SJCRH30 (cell line): ENCODE measurements at places on chromosomes 7 and 10. TPM values are rescaled to one million over a fixed set of nuclear protein-coding genes. Genes with fewer than 3 reads are reported as not detected.
A peak's percentile ranks its signal among the peaks of the same experiment; 100 is the strongest.

DNA sequence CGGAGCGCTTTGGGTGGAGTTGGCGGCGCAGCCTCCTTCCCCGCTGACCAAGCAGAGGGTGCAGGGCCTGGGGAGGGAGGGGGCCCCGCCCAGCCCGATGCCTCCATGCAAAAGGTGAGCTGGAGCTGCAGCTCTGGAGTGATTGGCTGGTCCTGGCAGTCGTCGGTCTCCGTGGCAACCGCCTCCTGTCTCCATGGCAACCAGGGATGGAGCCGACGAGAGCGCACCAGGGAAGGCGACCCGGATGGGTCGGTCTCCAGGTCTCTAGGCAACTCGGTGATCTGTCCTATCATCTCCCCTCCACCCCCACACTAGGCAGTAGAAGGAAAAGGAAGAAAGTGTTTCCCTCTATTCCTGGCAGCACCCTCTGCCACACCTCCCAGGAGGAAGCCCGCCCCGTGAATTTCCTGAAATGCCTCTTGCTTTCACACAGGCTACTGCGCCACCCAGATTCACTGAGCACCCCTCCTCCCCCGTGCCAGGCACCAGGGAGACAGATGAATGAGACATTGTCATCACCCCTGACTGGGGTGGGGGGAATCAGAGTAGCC, 647 bp upstream of the NACAD start:
- peak; percentile 75 for DNase-seq

GRCh38 chr7:97145068-97145467, 27.6 kb downstream of the SDHAF3 start:
- peak; percentile 44 for DNase-seq

Gene SSC4D
- total RNA-seq = 0.86 and 1.8 TPM in 2 replicates

Gene NPM3
- 238 and 287 TPM in 2 replicates for total RNA-seq

DNA sequence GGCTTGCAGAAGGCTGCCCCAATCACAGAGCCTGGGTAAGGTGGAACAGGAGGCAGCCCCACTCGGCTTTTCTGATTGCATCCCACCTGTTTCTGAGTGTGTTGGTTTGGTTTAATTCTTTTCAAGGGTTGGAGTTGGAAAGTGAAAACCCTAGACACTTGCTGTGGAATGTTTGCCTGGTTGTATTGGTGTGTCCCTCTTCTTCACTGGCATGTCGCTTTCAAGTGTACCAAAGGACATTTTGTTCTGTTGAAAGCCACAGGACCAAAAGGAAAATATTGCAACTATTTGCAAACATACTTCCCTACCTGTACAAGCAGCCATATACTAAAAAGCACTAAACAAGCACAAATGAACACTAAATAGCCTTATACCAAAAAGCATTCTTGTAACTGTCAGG, 60.5 kb downstream of the NHLRC2 start:
- no peak for DNase-seq

DNA sequence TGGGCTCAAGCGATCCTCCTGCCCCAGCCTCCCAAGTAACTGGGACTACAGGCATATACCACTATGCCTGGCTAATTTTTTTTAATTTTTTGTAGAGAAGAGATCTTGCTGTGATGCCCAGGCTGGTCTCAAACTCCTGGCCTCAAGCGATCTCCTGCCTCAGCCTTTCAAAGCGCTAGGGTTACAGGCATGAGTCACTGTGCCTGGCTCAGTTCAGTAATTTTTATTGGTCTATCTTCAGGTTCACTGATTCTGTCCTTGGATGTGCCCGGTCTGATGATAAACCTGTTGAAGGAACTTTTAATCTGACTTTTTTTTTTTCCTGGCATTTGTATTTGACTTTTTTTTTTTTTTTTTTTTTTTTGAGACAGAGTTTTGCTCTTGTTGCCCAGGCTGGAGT, 40.1 kb upstream of the STRIP2 start:
- DNase-seq = no peak

DNA sequence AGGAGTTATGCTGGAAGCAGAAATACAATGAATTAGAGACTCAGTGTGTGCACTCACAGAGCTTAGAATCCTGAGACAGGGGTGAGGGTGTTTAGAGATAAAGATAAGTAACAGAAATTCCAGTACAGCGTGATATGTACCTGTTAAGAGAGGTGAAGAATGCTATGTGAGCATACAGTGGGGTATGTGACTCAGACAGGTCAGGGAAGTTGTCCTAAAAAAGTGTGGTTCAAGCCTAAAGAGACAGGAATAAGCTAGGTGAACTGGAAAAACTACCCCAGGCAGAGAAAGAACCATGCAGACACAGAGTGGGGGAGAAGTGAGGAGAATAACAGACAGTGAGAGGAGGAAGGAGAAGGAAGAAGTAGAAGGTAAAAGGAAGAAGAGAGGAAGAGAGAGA, 8.6 kb downstream of the SMIM30 start:
- DNase-seq = no peak

DNA sequence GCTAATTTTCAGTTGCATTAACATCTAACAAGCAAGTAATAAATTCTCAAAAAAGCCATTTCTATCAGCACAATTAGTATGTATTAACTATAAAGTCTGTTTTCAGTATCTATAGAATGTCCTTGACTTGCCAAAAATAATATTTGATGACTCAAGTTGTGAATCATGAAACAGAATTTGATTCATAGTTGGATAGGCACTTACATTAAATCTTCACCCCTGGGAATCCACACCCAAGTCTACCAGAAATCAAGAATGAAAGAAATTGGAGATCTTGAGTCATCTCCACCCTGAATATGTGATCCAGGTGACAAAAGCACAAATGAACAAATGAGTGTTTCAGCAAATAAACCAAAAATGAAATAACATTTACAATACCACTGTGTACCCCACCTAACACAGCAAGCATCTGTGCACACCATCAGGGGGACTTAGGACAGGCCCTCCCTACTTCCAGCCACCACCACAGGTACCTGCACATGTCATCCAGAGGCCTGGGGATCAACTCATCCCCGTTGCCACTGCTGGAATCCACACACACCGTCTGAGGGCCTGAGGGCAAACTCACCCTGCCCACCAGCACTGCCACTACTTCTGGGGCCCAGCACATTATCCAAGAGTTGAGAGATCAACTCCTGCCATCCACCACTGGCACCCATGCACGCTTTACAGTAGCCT, 160.1 kb downstream of the MTERF1 start:
- DNase-seq = no peak

Gene SRRM3
- 0.43 and 0.51 TPM in 2 replicates for total RNA-seq

DNA sequence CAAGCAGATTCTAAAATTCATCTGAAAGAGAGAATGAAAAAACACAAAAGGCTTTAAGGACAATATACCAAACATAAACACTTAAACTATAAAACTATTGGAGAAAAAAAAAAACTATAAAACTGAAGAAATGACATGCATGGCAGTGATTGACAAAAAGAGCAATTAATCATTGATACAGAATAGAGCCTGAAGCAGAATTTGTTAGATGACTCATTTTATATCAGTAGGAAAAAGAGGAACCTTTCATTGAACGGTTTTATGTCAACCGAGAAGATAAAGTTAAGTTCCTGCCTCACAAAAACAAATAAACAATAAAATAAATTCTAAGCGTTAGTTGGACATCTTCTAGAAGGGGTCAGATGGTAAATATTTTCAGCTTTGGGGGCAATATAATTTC, 23.3 kb downstream of the NPY start:
- no peak for DNase-seq

GRCh38 chr7:110604885-110605284, 486.0 kb upstream of the LRRN3 start:
- no peak for DNase-seq

Gene NEUROD6
- not detected in 2 replicates for total RNA-seq

DNA sequence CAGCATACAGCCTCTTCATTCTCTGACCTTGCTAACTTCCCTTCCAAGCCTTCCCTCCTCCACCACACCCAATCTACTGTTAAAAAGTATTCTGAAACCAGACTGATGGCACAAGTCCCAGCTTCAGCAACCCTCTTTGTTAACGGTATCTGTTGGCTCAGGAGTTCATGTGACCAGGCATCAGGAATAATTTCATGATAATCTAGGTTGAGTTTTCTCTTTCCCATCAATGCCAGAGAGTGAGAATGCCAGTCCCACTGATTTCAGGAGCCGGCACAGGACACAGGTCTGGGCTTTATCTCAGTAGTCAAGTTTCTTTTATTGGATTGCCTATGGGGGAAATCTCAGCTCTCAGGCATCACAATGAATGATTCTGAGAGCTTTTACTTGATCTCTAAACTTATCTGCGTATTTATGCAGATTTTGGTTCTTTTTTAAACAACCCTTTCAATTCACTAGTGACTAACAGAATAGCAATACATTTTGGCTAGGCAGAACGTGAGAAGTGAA, 231.0 kb upstream of the LYZL1 start:
- no peak for DNase-seq

DNA sequence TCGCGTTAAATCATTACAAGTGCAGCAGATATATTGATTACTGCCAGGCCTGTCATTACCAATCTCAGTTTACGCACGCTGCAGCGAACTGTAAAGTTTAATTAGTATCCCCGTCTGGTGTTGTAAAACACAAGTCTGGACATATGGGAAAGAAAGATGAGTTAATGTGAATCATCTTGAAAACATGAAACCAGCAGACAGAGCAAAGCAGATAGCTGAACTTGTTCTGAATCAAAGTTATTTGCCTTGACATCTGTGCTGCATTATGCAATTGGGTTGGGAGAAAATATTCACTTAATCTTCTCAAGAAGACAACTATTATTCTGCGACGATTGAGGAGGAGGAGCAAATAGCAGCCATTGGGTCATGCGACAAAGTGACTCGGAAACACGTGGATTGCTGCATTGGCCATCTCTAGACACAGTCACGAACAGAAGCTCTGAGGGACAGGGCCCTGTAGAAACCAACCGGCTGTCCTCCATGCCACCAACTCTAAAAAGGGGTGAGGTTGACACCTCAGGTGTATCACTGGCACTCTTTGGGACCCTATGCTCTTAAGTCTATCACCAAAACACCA, 156.3 kb upstream of the C7orf33 start:
- no peak for DNase-seq

DNA sequence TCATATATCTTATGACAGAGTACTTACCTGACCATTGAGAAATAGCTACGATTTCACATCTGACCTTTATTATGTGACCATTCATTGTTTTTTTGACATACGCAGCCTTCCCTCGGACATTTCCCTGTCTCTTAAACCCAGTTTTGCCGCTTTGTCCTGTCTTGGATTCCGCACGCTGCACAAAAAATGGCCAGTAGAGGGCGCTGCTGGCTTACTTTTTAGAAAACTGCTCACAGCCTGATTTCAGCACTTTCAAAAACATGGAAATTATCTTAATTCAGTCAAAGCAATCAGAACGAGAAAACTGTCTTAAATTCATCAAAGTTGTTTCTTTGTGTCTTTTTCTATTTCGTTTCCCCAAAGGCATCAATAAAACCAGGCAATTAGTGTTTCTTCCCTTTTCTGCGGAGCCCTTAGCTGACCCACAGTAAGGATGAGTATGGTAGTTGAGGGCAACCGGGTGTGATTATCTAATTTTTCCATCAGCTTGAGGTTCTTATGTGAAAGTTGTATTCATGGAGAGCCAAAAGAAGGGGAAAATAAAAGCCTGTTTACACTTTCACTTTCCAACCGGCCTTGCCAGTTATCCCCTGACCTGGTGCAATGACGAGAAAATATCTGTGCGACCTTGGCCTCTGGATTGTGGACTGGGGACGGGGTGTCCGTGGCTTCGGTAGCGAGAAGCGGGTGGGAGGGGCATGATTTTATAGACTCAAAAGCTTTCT, 144.4 kb downstream of the DYNC1I1 start:
- DNase-seq = peak; percentile 87

DNA sequence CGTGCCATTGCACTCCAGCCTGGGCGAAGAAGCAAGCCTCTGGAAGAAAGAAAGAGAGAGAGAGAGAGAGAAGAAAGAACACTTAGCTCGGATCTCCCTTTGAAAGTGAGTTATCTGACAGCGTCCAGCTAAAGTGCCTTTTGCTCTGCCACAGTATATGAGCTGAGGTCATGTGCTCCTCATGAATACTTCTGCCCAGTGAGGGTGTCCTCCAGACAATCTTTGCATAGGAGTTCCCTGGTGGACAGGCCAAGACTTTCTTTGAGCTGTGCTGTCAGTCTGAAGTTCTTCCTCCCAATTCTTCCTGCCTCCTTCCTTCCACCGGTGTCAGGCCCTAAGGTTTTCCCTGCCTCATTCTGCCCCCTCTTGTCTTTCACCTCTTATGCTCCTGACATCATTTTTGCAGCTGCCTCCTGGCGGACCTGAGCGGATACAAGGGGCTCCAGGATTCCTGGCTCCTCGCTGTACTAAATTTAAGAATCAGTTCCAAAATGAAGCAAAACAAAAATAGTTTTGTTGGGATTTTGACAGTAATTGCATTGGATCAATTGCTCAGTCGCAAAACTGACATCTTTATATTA, 31.9 kb downstream of the XRCC2 start:
- DNase-seq = no peak

GRCh38 chr7:116842371-116842770, 20.0 kb upstream of the CAPZA2 start:
- DNase-seq = no peak

GRCh38 chr10:99234041-99234790, 1.4 kb downstream of the HPSE2 start:
- no peak for DNase-seq

DNA sequence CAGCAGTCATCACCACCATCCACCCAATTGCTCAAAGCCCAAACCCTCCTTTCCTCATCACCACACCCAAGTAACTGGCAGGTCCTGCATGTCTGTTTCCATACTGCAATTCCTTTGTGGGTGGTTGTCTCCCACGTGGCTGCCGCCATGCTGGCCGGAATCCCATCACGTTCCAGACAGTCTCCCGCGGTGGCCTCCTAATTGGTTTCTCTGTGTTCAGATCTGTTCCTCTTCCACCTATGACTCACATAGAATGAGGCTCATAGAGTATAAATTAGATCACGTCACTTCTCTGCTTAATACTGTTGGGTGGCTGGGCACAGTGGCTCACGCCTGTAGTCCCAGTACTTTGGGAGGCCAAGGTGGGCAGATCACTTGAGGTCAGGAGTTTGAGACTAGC, 813.0 kb downstream of the TYW1 start:
- DNase-seq = no peak

DNA sequence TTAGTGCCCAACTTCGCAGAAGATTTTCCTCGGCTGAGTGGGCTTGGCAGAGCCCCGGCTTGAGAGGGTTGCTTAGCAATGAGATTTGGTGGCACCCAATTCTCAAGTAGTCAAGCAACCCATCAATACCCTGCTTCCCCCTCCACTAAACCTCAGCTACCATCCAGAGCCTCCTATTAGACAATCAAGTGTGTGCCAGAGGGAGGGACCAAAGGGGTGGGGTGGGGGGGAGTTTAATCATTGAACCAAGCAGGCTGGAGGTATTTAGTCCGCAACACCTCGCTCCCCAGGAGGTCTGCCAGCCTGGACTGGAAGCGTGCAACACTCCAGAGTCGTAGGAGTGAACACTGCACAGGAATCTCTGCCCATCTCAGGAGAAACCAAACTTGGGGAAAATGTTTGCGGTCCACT, at the start of gene HKDC1:
Gene HKDC1, plus strand, starts transcription at position 292 of the 411 bp plus-strand sequence. Its CDS starts 104 bp downstream, at position 396.
- DNase-seq = no peak

DNA sequence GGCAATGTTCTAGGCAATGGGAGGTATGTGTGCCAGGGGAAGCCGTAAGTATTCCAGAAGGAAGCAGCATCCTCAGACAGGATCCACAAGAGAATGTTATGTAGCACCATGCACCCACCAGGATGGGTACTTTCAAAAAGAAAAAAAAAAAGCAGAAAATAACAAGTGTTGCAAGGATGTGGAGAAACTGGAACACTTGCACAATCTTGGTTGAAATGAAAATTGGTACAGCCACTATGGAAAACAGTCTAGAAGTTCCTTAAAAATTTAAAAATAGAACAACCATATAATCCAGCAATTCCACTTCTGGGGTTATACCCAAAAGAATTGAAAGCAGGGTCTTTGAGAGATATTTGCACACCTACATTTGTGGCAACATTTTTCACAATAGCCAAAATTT, 20.2 kb downstream of the C10orf71 start:
- no peak for DNase-seq
